ENCODE measurements at places on chromosomes 1 and 21. TPM values are rescaled to one million over a fixed set of nuclear protein-coding genes. Genes with fewer than 3 reads are reported as not detected.

OPRD1 gene
- 0.76 TPM for total RNA-seq

NTRK1 gene
- total RNA-seq, result 0.20 TPM

DNA sequence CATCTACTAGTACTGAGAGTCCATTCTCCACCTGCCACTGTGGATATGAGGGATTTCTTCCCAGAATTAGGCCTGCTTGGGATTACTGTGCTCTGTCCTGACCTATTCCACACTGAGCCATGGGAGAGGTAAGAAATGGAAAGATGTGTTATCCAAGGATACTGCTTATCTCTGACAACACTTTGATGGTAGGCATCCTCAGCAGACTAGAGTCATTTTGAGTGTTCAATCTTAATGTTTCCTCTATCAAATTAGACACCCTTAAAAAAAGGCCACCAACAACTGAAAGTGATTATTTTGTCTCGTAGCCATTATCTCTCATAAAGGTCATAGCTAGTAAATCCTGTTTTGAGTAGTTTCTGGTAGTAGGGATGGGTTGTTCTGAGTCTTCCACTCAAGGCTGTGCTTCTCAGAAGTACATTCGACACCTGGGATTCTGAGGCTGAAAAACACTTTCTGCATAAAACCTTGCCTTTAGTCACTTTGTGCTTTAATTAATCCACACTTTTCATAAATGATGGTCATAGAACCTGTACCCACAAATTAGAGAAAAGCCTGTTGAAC is 8.8 kb downstream of the ATPAF1 start:
- H3K27ac ChIP-seq, result no peak overlapping the region
- no peak overlapping the region for H3K4me3 ChIP-seq
- DNase-seq, result no peak
- no peaks in the 10 kb centered on the region for H3K36me3 ChIP-seq

DNA sequence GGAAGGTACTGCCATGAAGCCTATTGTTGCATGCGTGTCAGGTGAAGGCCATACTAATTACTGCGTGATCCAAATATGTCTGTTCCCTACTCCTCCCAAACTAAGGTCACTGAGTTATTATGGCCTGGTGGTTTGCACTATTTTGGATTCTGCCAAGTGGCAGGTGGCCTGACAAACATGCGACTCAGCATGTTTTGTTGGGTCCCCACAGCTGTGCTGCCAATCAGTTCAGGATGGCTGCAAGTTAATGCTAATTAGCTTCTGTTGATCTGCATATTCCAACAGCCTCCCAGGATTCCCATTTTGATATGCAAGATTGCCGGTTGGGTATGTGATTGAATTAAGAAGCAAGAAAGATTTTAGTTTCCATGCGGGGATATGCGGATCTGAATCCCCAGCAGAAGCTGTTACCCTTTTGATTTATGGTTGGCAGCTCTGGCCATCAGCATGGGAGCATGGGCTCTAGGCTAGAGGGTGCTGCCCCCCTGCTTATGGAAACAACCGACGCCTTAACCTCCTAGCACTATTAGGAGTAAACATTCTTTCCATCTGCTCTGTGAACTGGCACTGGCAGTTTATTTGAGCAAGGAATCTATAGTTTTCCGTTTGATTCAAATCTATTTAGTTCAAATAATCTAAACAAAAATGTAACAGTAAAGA is 429.8 kb upstream of the C1orf87 start:
- DNase-seq, result no peak
- no peak overlapping the region for H3K4me3 ChIP-seq
- H3K27me3 ChIP-seq, result no peaks in the 10 kb centered on the region
- no peaks in the 10 kb centered on the region for H3K4me1 ChIP-seq

ALDH4A1 gene
- 1.4 TPM for total RNA-seq

DNA sequence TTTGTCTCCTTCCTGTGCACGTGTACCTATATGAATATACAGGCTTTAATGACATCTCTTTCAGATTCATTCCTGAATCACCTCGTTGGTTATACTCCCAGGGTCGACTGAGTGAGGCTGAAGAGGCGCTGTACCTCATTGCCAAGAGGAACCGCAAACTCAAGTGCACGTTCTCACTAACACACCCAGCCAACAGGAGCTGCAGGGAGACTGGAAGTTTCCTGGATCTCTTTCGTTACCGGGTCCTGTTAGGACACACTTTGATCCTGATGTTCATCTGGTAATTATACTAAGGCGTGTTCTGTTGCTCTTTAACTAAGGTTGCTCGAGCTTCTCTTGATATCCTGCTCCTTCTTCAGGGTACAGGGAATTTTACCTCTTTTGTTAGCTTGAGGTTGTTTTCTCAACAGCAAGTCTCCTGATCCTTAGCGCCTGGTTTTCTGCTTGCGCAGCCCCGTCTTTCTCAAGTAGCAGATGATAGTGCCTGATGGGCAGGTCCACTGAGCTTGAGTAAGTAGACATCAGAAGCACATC is 55.1 kb downstream of the SLC22A15 start:
- H3K27me3 ChIP-seq, result no peaks in the 10 kb centered on the region
- DNase-seq, result no peak
- H3K4me1 ChIP-seq, result no peaks in the 10 kb centered on the region
- no peak overlapping the region for H3K4me3 ChIP-seq
- H3K27ac ChIP-seq, result no peak overlapping the region
- H3K36me3 ChIP-seq, result peaks cover 9% of the 10 kb centered on the region

GJA8 gene
- total RNA-seq, result not detected

FRRS1 gene
- 0.79 TPM for total RNA-seq

CELA3A gene
- total RNA-seq, result 17,183 TPM

CTSS gene
- 10.4 TPM for total RNA-seq

GRCh38 chr21:42508371-42508770 is 5.3 kb upstream of the SLC37A1 start:
- H3K36me3 ChIP-seq, result no peaks in the 10 kb centered on the region
- no peaks in the 10 kb centered on the region for H3K4me1 ChIP-seq
- no peak overlapping the region for H3K4me3 ChIP-seq
- DNase-seq, result no peak

TNFRSF4 gene
- 0.26 TPM for total RNA-seq

DNA sequence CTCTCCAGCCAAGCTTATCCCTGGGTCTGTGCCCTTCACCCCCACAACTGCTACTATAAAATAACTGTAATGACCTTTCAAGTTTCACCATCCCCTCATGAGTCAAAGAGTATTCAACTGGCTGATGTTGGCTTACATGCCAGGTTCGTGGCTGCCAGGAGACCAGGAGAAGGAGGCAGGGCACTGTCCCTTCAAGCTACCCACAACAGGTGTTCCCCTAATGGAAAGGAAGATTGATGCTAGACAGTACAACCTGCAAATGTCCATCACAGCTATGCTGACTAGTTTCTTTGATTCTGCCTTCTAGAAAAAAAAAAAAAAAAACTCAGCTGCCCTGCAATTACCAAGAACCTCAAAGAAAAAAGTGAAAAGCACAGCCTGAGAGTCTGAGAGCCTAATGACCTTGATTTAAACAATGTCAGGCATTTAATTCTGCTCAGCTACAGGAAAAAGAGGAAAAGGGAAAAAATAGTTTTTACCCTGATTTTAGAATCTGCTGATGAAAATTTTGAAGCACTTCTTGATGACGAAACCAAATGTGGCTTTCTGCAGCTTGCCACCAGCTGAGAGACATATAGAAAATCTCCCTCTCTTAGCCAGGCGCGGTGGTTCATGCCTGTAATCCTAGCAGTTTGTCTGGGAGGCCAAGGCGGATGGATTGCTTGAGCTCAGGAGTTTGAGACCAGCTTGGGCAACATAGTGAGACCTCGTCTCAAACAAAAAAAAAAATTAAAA is 82.7 kb upstream of the ROR1 start:
- no peak for DNase-seq
- no peaks in the 10 kb centered on the region for H3K27me3 ChIP-seq
- H3K4me3 ChIP-seq, result no peak overlapping the region
- no peaks in the 10 kb centered on the region for H3K4me1 ChIP-seq
- H3K27ac ChIP-seq, result no peak overlapping the region
- no peaks in the 10 kb centered on the region for H3K36me3 ChIP-seq

- H3K27me3 ChIP-seq, result no peaks in the 10 kb centered on the region
- H3K4me3 ChIP-seq, result no peak overlapping the region
- H3K27ac ChIP-seq, result peak overlapping the region; percentile 60
- no peaks in the 10 kb centered on the region for H3K36me3 ChIP-seq
Observed at GRCh38 chr1:33331444-33332356, 10.8 kb upstream of the A3GALT2 start.

GRCh38 chr1:185666582-185666981 is 67.6 kb upstream of the HMCN1 start:
- no peak for DNase-seq
- no peaks in the 10 kb centered on the region for H3K27me3 ChIP-seq
- no peaks in the 10 kb centered on the region for H3K36me3 ChIP-seq
- no peak overlapping the region for H3K27ac ChIP-seq
- H3K4me3 ChIP-seq, result no peak overlapping the region
- no peaks in the 10 kb centered on the region for H3K4me1 ChIP-seq

- no peaks in the 10 kb centered on the region for H3K27me3 ChIP-seq
- no peak overlapping the region for H3K27ac ChIP-seq
- peaks cover 9% of the 10 kb centered on the region for H3K4me1 ChIP-seq
- H3K36me3 ChIP-seq, result no peaks in the 10 kb centered on the region
- peak overlapping the region; percentile 78 for H3K4me3 ChIP-seq
Observed at GRCh38 chr1:150487763-150488115, 520 bp downstream of the TARS2 start.

CELA3B gene
- total RNA-seq, result 13,224 TPM

LAPTM5 gene
- 21.1 TPM for total RNA-seq

DNA sequence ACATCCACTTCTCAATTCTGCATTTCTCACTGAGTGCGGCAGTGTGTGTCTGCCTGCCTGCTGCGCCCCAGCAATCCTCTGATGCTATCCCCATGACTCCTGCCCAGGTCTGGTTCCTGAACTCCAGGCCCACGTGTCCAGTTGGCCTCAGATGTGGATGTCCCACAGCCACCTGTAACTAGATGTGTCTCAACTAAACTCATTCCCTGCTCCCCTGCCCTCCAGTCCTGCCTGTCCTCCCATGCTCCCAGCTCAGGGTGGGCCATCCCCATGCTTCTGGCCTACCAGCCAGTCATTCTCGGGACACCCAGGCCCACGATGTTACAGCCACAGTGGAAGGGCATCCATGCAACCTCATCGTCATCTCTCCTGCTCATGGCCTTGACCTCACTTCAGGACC is 76.8 kb downstream of the STUM start:
- H3K4me3 ChIP-seq, result no peak overlapping the region
- no peak overlapping the region for H3K27ac ChIP-seq
- H3K4me1 ChIP-seq, result no peaks in the 10 kb centered on the region
- peak; percentile 8 for DNase-seq
- H3K36me3 ChIP-seq, result no peaks in the 10 kb centered on the region
- H3K27me3 ChIP-seq, result no peaks in the 10 kb centered on the region

- H3K4me1 ChIP-seq, result no peaks in the 10 kb centered on the region
- H3K36me3 ChIP-seq, result no peaks in the 10 kb centered on the region
- no peaks in the 10 kb centered on the region for H3K27me3 ChIP-seq
- no peak overlapping the region for H3K4me3 ChIP-seq
Observed at GRCh38 chr1:4128616-4129015, 228.5 kb upstream of the C1orf174 start.

CFAP107 gene
- total RNA-seq, result not detected

UBASH3A gene
- total RNA-seq, result not detected

GRCh38 chr1:221888218-221888617 is 146.3 kb upstream of the DUSP10 start:
- no peak overlapping the region for H3K4me3 ChIP-seq
- no peaks in the 10 kb centered on the region for H3K27me3 ChIP-seq
- no peaks in the 10 kb centered on the region for H3K36me3 ChIP-seq
- no peak overlapping the region for H3K27ac ChIP-seq
- no peaks in the 10 kb centered on the region for H3K4me1 ChIP-seq
- DNase-seq, result no peak

DNA sequence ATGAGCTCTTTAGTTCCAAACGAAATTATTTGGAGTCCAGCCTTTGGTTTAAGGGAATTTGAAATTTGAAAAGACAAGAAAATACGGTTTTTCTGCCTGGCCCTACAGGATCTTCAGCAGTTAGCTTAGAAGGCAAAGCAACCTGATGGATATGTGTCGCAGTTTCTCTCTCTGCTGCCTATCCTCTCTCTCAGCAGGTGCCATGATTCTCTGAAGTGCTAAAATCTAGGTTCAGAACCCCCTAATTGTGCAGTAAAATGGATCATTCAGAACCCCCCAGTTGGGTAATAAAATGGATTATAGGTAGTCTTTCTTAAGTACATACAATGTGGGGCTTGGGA is 446 bp upstream of the DEPDC1 start:
- no peaks in the 10 kb centered on the region for H3K36me3 ChIP-seq
- no peaks in the 10 kb centered on the region for H3K27me3 ChIP-seq
- no peak for DNase-seq
- peak overlapping the region; percentile 12 for H3K27ac ChIP-seq
- peak overlapping the region; percentile 54 for H3K4me3 ChIP-seq
- peaks cover 10% of the 10 kb centered on the region for H3K4me1 ChIP-seq

GRCh38 chr1:157429601-157430240 is 122.6 kb downstream of the FCRL5 start:
- H3K36me3 ChIP-seq, result no peaks in the 10 kb centered on the region
- H3K27ac ChIP-seq, result no peak overlapping the region
- H3K4me3 ChIP-seq, result no peak overlapping the region
- no peak for DNase-seq
- H3K27me3 ChIP-seq, result no peaks in the 10 kb centered on the region
- H3K4me1 ChIP-seq, result no peaks in the 10 kb centered on the region

DNA sequence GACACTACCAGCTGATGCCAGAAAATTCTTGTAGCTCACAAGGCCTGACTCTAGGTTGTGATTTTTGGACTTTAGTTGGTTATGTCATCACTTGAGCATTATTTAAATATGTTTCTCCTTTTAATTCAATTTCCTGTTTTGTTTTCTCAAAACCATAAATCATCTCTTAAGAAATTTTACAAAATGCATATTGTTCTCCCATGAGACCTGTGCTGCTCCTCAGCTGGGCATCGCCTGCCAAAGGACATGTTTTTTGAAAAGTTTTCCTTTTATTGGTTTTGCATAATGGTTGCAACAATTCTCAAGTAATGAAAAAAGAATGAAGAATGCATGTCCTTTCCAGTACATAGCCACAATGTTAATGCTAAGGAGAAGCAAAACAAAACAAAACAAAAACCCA is 204.7 kb upstream of the LYPLAL1 start:
- no peak overlapping the region for H3K27ac ChIP-seq
- H3K4me3 ChIP-seq, result no peak overlapping the region
- H3K4me1 ChIP-seq, result no peaks in the 10 kb centered on the region
- DNase-seq, result no peak
- H3K36me3 ChIP-seq, result no peaks in the 10 kb centered on the region

DNA sequence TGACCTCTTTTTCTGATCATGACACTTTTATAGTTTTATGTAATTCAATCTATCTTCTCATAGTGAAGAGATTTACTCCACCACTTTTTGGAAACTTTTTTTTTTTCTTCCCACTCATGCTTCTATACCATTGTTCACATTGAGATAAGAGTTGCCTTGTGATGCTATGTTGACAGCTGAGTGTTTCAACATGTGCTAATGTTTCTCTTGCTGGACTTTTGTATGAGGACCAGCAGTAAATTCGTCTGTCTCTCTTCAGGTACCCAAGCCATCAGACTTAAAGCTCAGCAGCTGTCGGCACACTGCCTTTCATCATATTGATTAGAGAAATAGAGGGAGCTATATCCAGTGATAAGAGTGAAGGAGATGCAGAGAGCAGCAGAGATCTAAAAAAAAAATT is 227.0 kb downstream of the GRIK1 start:
- no peak for DNase-seq
- no peaks in the 10 kb centered on the region for H3K36me3 ChIP-seq
- H3K27ac ChIP-seq, result no peak overlapping the region
- no peaks in the 10 kb centered on the region for H3K27me3 ChIP-seq

- DNase-seq, result no peak
- H3K4me3 ChIP-seq, result no peak overlapping the region
- H3K4me1 ChIP-seq, result no peaks in the 10 kb centered on the region
- no peaks in the 10 kb centered on the region for H3K27me3 ChIP-seq
- no peak overlapping the region for H3K27ac ChIP-seq
Observed at GRCh38 chr1:33388805-33389771, 41.8 kb downstream of the PHC2 start.
